ENCODE measurements at places on chromosomes 6 and 20.

DNA sequence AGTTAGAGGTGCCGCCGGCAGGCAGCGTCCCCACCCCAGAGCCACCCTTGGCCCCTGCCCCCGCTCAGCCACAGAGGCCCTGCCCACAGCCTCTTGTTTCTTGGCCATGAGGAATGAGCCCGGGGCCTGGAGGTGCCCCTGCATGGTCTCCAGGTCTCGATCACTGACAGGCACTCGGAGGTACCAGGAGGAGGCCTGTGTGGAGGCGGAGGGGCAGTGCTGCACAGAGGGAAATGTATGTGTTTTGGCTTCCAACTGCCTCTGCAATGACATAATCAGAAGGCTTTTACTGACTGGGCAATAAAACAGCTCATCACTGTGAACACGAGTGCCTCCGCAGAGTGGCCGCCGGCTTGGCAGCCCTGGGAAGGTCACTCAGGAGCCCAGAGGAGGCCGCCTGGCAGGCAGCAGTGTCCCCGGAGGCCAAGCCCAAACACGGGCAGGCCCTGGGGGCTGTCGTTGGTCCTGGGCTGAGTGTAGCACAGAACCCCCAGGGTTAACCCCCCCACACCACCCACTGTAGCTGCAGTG is 61.1 kb upstream of the GATA5 start:
- ATAC-seq, result no peak

DNA sequence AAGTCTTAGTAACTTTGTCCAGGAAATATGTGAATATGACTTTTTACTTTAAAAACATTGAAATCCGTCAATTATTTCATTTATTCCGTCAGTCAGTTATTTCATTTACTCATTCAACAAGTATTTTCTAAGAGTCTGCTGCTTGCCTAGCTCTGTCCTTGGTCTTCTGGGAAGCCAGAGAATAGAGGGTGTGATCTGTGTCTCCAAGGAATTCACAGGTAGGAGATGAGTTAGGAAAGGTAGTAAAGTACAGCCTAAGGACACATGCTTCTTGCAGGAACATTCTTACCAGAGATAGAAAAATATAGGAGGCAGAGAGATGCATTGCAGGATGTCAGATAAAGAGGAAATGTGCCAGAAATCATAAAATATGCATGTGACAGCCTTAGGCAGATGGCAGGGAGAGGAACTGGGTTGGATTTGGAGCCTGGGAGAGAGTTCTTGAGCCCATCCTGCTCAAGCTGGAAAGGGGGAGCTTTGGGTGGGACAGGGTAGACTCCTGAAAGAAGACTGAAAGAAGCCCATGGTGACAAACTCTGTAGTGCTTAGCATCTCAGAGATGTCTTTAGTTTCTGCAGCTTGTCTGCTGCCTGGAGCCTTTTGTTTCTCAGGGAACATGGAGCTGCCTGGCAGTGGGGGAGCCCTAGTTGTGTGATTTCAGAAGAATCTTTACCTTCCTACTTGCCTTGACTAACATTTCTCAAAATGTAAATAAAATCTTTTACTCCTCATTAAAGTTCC is 3.5 kb downstream of the SH3BGRL2 start:
- no peak for ATAC-seq

DNA sequence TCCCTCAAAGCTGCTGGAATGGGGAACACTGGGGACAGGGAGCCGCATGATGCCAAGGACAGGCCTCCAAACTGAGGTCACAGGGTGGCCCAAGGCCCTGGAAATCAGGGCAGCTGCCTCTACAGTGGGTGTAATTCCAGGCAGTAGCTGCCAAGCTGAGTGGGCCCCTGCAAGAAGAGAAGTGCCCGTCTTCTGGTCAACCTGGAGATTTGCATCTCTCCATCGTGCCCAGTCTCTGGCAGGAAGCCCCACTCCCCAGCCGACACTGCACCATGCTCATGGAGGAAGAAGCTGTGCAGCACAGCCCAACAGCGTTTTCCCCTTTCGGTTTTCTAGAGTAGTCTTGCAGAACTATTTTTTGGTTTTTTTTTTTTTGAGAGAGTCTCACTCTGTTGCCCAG is 2.2 kb upstream of the FAM209A start:
- ATAC-seq, result no peak

DNA sequence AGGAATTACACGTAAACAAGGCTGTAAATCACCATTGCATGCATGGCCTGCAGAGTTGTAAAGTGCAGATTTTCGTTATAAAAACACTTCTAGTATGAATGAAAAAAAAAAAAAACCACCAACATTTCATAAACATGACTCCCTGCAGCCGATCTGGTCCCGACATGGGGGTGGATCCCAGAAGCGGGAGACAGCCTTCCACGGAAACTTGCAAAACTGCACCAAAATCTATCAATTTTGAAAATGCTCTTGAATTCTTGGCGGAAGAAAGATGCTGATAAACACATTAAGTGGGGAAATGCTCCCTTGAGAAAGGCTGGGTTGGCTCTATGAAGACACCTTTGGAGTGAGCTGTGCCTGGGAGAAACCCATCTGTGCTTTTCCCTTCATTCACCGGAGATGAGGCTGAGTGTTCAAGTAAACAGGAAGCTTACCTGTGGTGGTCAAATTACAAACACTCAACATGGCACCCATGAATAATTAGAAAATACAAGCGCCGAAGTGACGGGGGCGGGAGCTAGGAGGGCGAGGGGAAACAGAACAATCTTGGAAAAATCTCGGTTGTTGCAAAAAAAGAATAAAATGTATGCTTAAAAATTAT is 845 bp upstream of the ANKRD60 start:
- ATAC-seq, result no peak

DNA sequence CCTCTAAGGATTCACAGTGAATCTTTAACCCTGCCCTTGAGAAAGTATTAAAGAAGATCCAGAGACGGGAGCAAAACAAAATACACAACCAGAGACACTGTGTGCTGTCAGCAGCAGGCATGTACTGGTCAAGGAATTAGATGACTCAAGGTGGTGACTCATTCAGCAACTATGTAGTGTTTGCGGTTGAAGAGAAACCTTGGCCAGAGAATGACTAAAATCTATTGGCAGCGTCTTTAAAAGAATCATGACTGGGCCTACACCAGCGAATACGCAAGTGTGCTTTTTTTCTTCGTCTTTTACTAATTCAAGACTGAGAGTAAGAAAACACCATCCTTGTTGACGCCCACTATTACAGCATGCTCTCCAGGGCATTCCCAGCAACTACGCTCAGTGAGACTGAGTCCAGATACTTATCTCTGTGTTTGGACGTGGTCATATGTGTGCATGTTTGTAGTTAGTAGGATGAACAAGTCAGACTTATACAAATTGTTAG is 72.4 kb upstream of the BACH2 start:
- ATAC-seq, result peak; percentile 92

DNA sequence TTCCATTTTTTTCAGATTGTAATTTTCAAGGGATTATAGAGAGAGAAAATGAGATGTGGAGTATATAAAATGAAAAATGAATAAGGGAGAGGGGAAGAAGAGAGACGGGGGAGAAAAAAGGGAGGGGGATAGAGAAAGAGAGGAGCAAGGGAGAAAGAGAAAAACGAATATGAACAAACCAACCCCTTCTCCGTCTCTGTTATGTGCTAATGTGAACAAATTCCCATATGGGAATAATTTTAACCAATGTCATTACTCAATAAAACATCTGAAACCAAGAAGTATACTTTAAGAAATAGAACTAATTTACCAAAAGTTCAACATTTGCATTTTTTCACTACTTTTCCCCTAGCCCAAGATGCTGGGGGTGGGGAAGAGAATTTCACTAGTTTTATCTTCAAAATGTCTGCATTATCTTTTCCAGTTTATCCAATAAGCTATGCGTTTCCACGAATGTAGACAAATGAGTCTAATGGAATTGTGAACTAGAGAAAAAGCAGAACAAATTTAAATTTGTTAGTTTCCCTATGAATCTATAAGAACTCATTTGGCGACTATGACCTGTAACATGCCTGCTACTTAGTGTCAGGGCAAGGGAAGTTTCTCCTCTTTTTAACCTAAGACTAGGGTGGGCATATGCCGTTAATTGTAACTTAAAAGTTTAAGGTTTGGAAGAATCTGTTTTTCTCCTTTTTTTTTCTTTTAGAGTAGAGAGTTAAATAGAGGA is 286.3 kb downstream of the BTBD9 start:
- ATAC-seq, result no peak

GRCh38 chr6:166418691-166419143 is 36.0 kb upstream of the MPC1 start:
- ATAC-seq, result peak; percentile 53

GRCh38 chr20:60363698-60364097 is 405.5 kb downstream of the CDH26 start:
- no peak for ATAC-seq

DNA sequence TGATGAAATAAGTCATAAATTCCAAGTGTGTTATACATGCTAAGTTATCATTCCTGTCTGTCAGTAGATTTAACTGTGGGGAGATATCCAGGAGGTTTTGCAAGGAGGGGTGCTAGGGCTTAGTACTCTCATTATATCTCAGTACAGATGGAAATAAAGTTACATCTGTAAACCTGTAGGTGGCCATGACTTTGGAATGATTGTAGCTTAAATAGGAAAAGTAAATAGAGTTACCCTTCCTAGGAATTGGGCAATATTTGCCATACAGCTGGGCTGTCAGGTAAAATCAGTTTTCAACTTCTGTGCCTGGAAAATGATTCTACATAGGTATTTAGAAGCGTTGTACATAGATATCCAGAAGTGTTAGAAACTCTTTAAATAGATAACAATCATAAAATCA is 19.8 kb upstream of the TGM3 start:
- ATAC-seq, result no peak

GRCh38 chr20:10674684-10675449 is 1.1 kb upstream of the JAG1 start:
- ATAC-seq, result peak; percentile 37

DNA sequence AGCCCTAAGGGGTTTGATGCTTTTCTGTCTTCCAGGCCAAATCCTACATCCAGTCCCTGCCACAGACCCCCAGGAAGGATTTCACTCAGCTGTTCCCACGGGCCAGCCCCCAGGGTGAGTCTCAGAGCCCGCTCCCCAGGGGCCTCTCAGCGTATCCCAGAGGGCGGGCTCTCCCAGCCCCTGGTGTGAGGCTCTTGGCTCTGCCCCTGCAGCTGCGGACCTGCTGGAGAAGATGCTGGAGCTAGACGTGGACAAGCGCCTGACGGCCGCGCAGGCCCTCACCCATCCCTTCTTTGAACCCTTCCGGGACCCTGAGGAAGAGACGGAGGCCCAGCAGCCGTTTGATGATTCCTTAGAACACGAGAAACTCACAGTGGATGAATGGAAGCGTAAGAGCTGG is 8.4 kb downstream of the MAPK13 start:
- no peak for ATAC-seq

GRCh38 chr6:122996794-122997505 is 915 bp downstream of the CLVS2 start:
- ATAC-seq, result no peak

DNA sequence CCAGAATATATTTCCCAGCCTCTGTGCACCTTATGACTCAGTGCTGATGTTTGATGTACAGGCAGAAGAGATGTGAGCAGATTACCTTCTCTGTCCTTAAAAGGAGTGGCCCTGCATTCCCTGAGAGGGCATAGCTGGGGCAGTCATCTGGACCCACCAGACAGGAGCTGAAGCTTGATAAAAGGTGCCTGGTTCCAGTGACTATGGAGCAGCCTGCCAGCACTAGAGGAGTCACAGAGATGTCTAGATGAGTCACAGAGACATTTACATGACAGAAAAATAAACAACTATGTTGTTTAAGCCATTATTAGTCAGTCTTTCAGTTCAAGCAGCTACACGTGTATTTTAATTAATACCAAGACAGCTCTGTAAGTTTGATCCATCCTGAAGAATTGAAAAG is 237.1 kb upstream of the MOCS1 start:
- ATAC-seq, result no peak

DNA sequence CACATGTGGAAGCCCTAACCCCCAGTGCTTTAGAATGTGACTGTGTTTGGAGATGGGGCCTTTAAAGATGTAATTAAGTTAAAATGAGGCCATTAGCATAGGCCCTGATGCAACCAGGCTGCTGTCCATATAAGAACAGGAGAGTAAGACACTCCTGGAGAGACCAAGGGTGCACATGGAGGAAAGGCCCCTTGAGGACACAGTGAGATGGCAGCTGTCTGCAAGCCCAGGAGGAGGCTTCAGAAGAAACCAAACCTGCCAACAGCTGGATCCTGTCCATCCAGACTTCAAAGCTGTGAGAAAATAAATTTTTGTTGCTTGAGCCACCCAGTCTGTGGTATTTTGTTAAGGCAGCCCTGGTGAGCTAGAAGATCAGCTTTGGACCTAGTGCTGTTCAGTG is 16.8 kb upstream of the SNRPB2 start:
- ATAC-seq, result no peak

- no peak for ATAC-seq
Observed at GRCh38 chr6:49336514-49337131, 126.4 kb downstream of the MMUT start.

GRCh38 chr6:33030245-33030644 is 20.9 kb upstream of the HLA-DOA start:
- no peak for ATAC-seq

DNA sequence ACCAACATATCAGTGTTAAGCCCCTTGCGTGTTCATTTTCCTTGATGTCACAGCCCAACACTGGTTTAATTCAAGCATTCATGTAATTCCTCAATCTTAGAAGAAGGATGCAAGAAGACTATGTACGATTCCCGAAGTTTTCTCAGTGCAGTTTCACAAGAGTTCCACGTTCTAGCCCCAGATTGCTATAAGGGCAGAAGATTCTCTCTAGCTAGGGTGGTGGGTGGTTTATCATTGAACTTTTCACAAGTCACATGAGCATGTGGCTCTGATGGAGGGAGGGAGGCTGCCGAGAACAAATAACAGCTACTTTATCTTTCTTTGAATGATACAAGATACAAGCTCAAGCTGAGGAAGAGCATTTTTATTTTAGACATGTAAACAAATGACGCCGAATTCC is 71.9 kb upstream of the NHSL1 start:
- no peak for ATAC-seq

DNA sequence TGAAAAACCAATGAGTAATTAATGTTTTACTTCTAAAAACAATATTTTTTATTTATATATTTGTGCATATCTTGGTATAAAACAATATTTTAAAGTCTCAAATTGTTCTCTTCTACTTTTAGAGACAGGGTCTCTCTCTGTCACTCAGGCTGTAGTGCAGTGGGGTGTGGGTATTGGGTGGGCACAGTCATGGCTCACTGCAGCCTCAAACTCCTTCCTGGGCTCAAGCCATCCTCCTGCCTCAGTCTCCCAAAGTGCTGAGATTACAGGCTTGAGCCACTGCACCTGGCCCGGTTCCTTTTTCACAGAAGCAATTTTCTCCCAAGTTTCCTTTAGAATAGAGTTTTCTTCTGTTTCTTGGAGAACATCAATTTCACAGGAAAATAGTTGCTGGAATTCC is 102.8 kb downstream of the TMEM242 start:
- no peak for ATAC-seq

DNA sequence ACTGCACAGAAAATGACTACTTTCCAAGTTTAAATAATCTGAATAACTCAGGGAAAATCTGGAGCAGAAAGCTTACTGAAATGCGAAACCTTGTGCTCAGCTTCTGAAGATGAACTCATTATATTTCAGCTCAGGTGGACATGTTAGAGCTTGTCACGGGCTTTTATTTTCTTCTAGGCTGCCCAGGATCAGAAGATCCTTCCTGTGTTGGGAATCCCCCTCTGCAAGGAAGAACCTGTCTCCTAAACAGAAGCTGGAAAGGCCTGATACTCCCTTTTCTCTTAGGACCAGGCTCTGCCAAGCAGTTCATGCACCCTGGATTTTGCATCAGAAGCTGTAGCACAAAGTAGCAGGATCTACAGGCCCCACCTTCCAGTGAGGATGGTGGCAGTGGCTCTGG is 5.1 kb upstream of the SLC2A12 start:
- no peak for ATAC-seq

GRCh38 chr20:60142587-60142986 is 184.4 kb downstream of the CDH26 start:
- ATAC-seq, result no peak
